Stimulated activated CD4-positive, alpha-beta T cell treated with anti-CD3 and anti-CD28 coated beads, Interleukin-4, amount 100 ng/mL, for 24 hours (primary cell): ENCODE measurements at places on chromosomes 16 and 17.

GRCh38 chr16:6068063-6068462 lies 970.5 kb upstream of the EEF2KMT start:
- DNase-seq: no peak

GRCh38 chr17:50961282-50962220 lies 95.4 kb upstream of the TOB1 start:
- no peak for DNase-seq

GRCh38 chr17:7989781-7990655 lies 12.4 kb upstream of the GUCY2D start:
- DNase-seq: peak; percentile 95

DNA sequence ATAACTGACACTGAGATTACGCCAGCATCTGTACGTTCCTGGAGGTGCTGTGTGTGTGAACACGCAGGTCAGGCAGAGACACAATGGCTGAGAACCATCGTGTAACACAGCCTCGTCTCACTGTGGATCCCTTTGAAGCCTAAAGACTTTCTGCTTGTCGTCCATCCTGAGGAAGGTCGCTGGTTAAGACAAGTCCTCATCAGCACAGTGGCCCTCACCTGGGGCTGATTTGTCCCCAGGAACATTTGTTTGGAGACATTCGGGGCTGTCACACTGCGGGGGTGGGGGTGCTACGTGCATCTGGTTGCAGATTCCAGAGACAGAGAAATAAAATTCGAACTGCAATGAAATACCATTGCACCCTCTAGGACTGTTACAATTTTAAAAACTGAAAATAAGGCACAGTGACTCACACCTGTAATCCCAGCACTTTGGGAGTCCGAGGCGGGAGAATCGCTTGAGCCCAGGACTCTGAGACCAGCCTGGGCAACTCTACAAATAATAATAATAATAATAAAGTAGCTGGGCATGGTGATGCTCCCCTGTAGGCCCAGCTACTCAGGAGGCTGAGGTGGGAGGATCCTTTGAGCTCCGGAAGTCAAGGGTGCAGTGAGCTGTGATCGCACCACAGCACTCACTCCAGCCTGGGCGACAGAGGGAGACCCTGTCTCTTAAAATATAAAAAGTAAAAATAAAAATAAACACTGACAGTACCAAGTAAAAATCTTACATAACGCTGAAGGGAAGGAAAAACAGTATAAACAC lies 112.0 kb upstream of the METRNL start:
- no peak for DNase-seq

DNA sequence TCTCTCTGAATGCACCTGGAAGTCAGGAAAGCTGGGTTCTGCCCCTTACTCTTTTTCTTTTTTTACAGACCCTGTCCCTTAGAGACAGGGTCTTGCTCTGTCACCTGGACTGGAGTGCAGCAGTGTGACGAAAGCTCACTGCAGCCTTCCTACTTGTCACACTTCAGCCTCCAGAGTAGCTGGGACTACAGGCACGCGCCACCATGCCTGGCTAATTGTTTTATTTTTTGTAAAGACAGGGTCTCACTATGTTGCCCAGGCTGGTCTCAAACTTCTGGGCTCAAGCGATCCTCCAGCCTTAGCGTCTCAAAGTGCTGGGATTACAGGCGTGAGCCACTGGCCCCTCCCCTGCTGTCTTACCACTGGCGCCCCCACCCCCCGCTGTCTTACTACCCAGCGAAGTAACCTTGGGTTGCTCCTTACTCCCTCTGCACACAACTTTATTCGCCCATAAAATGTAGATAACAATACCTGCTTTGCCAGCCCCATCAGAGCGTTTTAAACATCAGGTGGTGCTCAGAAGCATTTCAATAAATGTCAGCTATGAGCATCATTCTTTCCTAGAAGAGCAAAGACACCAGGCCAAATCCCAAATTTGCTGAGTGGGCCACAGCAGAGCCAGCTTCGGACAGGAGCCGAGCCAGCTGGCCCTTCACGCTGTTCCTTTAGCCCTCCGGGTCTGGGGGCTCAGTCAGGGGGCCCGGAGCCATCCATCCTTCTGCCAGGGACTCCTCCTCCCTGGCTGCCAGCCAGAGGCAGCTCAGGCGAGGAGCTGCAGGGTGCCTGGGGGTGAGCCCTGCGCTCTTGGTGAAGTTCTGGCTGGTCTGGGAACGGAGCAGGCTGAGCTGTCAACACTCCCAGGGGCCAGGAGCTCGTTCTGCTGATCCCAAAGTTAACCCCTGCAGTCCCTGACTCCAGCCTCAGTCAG lies 24.4 kb downstream of the SRL start:
- DNase-seq: no peak

- no peak for DNase-seq
Observed at GRCh38 chr16:68644715-68645493, at the start of gene CDH3. TSS of gene CDH3 (plus strand) at chr16:68645310. CDS start at chr16:68645380, 70 bp downstream.

DNA sequence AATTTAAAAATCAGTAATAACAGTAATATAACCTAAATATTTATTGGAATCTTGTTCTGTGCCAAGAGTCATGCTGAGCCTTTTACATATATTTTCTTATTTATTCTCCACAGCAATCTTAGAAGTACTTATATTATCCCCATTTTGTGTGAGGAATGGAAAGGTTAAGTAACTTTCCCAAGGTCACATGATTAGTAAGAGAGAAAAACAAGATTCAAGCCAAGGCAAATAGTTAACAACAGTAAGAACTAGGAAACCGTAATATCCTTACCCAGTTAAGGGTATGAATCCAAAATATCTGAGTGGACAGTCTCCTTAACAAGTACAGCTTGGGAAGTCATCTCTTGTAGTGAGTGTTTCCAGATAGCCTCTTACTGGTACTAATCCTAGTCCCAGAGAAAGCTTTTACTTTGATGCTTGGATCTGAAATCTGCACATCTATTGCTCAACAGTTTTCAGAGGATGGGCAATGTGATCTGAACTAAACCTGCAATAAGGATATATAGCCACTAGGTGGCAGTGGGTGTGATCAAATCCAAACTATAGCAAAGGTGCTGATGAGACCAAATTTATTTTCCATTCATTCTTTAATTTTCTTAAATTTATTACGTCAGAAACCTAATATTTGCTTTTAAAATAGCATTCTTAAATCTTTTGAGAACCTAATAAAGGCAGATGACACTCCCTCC lies 23.3 kb downstream of the SHISA6 start:
- DNase-seq: no peak

- no peak for DNase-seq
Observed at GRCh38 chr17:14294876-14295275, 6.0 kb upstream of the HS3ST3B1 start.

GRCh38 chr16:54373534-54374520 lies 87.2 kb upstream of the IRX3 start:
- no peak for DNase-seq
